Stimulated activated CD4-positive, alpha-beta T cell treated with anti-CD3 and anti-CD28 coated beads, Interleukin-12 subunit alpha, Interleukin-12 subunit beta, amount 100 ng/mL, for 48 hours (primary cell): ENCODE measurements at places on chromosomes 11 and 22.

GRCh38 chr11:90428836-90429235, 206.0 kb upstream of the CHORDC1 start:
- no peak for DNase-seq

DNA sequence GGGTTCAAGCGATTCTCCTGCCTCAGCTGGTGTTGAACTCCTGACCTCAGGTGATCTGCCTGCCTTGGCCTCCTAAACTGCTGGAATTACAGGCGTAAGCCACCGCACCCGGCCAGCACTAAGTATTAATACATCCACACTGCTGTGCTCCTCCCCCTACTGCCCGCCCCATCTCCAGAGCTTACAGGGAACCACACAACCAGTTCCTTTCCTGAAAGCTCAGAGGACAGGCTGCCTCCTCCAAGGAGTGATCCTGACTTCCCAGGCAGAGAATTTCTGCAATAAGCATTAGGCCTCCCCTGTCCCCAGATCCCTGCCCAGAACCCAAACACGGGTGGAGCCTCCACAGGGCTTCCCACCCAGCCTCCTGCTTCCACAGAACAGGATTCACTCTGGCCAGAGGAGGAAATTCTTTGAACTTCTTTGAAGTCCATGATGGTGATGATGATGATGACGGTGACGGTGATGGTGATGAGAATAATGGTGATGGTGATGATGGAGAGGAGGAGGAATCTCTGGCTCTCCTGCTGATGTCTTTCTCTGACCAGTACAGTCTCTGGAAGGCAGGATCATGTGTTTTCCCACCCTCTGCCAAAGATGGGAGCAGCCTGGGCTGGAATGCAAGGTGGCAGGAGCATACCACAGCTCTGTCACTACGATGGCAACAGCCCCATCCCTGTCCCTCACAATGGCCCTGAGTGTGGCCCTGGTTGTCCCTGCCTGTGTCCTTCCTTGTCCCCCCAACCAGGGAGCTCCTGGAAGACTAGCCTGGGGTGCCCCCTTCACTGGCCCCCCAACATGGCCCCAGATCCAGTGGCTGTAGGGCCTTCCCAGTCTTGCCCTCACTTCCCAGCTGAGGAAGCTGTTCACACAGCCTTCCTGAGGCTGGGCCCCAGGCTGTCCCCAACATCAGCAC, 33.5 kb upstream of the CSNK1E start:
- DNase-seq: no peak

DNA sequence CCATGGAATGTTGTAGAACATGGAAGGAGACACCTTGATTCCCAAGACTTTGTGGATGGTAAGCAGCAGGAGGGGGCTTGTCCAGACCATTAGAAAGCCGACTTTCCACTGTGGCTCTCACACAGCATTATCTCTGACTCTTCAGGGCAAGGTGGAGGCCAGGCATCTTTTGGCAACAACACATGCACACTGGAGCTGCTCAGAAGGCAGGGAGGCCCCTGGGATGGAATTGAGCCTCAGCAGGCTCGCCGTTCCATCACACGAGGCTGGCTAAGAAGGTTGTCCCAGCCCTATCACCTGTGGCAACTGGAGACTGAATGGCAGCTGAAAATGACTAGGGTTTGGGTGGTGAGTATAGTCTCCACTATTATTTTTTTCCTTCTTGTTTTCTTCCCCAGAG, 76.3 kb upstream of the TMEM45B start:
- no peak for DNase-seq

DNA sequence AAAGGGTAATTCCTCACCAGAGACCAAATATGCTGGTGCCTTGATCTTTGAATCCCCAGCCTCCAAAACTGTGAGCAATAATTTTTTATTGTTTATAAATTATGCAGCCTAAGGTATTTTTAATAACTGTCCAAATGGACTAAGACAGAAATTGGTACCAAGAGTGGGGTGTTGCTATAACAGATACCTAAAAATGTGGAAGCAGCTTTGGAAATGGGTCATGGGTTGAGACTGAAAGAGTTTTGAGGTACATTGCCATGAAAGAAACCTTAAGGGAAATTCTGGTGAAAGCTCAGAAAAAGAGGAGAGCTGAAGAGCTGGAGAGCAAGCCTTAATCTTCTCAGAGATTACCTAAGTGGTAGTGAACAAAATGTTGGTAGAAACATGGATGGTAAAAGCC, 378.2 kb downstream of the NXPE2 start:
- no peak for DNase-seq

GRCh38 chr11:21975242-21975641, 217.6 kb upstream of the ANO5 start:
- DNase-seq: no peak

GRCh38 chr11:75341612-75342011, 9.8 kb downstream of the ARRB1 start:
- DNase-seq: no peak

GRCh38 chr11:133570376-133570775, 38.1 kb upstream of the OPCML start:
- DNase-seq: no peak

GRCh38 chr11:19018901-19019300, 41.6 kb downstream of the MRGPRX2 start:
- no peak for DNase-seq

GRCh38 chr11:34324466-34324865, 33.3 kb downstream of the ABTB2 start:
- no peak for DNase-seq

- no peak for DNase-seq
Observed at GRCh38 chr11:39144351-39145130, 2314.9 kb downstream of the LRRC4C start.

GRCh38 chr11:44388828-44389657, 79.1 kb upstream of the ALX4 start:
- no peak for DNase-seq

DNA sequence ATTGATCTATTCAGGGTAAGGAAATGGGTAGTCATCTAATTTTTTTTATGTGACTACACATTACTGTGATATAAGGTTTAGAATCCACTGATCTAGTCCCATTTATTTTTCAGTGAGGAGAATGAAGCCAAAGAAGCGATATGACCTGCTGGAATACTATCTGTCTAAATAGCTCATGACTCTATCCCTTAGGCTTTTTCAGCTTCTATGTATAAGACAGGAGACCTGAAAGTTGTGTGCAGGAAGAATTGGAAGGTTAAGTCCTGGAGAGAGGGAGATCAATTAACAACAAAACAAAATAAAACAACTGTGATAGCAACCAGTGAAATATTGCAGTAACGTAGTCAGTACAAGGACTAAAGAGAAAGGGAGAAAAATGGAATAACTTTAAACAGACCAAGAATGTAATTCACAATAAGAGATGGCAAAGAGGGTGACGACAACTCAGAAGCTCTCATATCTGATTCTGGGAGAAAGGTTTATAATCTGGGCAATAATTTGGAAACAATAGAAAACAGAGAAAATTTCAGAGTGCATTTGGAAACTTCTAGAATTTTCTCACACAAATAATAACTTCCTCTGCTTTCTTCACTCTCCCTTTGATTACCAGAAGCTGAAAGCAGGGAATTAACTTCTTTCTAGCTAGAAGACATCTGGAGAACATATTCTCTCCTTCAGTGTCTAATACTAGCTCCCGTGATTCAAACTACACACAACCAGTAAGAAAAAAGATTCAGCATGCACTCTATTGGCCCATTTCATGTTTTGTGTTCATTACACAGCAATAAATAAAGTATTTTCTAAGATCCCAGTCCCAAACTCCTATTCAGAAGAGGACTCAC, 19.2 kb upstream of the CASP12 start:
- DNase-seq: no peak

DNA sequence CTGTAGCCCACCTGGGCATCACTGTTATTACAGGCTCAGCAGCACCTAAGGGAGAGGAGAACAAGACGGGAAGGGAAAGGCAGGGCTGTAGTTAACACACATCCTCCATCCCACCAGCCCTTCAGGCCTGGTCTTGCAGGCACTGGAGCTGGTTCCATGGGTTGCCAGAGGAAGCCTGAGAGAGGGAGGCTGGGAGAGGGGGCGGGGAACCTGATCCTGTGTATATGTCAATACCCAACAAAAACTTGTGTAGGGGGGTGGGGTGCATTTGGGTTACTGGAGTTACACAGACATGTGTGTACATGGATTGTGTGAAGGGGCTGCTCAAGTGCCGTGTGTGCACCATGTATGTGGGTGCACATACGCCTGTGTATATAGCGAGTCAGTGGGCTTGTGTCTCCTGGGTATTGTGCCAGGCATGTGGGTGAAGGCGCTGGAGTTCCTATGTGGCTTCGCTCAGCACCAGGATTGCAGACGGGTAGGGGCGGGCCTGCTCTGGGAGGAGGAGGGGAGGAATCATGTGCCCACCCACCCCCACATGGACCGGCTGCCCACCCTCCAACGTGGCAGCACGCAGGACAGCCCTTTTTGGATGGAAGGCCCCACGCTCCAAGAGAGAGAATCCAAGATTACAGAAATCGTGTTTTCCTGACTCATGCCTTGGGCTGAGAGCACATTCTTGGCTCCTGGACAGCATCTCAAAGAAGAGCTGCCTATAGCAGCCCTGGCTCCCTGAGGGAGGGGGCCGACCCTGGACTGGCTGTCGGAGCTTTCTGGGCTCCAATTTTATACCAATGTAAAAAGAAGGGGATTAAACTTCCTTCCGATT, 4.2 kb upstream of the SERPINH1 start:
- DNase-seq: no peak

DNA sequence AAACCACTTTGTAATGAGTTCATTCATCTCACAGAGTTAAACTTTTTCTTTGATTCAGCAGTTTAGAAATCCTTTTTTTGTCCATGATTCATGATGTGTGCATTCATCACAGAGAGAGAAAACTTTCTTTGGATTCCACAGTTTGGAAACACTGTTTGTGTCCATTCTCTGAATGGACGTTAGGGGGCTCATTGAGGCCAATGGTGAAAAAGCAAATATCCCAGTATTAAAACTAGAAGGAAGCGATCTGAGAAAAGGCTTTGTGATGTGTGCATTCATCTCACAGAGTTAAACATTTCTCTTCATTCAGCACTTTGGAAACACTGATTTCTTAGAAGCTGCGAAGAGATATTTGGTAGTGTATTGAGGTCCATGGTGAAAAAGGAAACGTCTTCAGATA, 155.6 kb upstream of the TRIM48 start:
- DNase-seq: no peak

GRCh38 chr22:30611197-30611596, 4.2 kb downstream of the TCN2 start:
- DNase-seq: no peak

DNA sequence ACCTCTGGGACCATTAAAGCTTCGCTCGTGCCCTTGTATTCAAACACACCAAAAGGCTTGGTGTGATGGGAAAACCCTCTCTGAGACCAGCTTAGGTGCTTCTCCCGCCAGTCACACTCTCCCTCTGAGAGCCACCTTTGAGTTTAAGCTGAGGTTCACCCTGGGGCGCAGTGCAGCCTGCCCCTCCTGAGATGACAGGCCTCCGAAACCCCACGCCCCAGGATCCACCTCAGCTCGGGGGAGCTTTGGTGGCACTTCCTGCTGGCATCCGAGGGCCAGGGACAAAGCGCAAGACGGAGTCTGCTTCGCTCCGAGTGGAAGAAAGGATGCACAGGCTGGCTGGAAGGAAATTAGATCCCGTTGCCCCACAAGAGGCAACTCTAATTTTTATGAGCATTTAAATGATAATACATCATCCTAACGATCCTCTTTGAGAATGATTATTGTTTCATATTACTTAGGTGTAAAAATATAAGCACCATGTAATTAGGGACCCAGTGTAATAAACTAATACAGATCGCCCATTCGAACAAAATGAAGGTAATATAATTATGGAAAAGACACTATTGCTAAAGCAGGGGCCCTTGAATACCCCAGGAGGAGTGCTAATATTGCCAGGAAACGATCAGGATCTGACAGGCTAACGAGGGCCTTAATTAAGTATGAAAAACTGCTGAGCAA, 134.7 kb downstream of the CEP164 start:
- DNase-seq: no peak

GRCh38 chr11:36389811-36390210, 93.7 kb downstream of the PRR5L start:
- no peak for DNase-seq

- no peak for DNase-seq
Observed at GRCh38 chr11:84673753-84674152, 953.4 kb downstream of the DLG2 start.

- no peak for DNase-seq
Observed at GRCh38 chr11:131311776-131312514, 58.5 kb upstream of the NTM start.

DNA sequence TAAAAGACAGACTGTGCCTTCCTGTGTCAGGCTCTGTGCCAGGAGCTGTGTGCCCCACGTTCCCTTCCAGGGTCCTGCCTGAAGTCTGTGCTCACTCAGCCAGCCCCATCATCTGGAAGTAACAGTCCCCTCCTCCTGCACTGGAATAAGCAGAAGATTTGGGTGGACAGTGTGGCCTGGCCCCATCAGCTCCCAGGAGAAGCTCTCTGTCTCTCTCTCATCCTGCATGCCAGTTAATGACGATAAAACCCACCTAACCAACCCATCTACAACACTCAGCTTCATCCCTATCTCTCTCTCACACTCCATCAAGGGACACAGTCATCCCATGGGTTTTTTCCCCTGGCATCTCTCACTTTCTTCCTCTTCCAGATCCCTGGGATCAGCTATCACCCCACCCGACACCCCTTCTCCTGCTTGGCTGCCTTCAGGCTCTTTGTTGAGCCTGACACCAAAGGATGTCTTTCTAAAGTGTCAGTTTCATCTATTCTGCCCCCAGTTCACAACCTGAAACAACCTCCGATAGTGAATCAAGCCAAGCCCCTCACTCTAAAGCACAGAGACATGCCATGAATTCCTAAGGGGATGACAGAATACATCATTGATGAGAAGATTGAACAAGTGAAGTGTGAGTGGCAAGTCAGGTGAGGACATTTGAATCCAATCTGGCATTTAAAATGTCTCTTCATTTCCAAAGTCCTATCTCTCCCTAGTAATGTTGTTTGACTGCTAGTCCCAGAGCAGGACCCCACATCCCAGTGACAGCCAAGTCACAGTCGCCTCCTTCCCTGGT, 91.4 kb upstream of the TOP3B start:
- DNase-seq: no peak

- DNase-seq: no peak
Observed at GRCh38 chr11:61749591-61750217, 2.7 kb upstream of the MYRF start.

GRCh38 chr11:15707971-15708370, 593.2 kb downstream of the INSC start:
- DNase-seq: no peak

- no peak for DNase-seq
Observed at GRCh38 chr11:131491503-131491902, 121.1 kb downstream of the NTM start.

DNA sequence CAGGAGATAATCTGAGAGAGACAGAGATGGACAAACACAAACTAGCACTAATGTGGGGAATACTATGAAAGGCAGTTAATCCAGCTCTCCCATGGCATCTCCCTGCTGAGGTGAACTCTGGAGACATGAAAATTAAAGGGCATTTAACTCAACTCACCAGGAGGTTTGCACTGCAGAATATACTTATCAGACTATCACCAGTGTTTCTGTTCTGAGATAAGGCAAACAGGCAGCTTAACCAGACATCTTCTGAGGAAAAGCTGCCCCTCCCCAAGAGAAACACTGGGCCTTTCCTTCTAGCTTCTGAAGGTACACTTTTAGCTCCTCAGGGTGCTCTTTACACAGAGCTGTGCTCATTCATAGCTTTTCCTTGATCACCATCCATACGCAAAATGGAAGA, 85.5 kb downstream of the AMBRA1 start:
- DNase-seq: no peak

- DNase-seq: no peak
Observed at GRCh38 chr22:48605856-48606481, 1221.7 kb downstream of the BRD1 start.

- DNase-seq: no peak
Observed at GRCh38 chr11:130383344-130384211, 44.8 kb downstream of the ADAMTS8 start.

- DNase-seq: no peak
Observed at GRCh38 chr22:50298937-50299784, 8.3 kb downstream of the PLXNB2 start.
